ENCODE measurements at places on chromosomes 12 and 14.

- DNase-seq: no peak
Measured at GRCh38 chr14:74979029-74979428, 23.6 kb upstream of the PGF start.

DNA sequence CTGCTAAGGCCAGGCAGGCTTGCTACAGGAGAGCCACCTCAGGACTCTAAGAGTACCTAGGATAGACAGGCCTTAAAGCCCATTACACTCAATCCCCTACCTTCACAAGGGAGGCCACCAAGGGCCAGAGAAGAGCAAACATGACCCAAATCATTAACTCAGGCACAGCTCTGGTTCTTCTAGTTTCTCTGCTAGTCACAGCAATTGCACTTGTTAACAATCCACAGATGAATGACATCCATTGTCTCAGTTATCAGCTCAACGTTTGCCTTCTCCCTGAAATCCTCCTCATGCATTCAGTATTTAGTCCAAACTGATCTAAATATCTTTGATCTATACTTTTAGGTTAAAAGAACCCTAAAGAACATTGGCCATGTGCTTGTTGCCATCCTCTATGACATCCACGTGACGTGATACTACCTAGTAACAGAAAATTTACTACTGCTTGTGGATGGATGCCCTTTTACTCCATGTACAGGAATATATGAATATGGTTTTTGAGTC is 164.5 kb downstream of the STXBP6 start:
- no peak for DNase-seq

DNA sequence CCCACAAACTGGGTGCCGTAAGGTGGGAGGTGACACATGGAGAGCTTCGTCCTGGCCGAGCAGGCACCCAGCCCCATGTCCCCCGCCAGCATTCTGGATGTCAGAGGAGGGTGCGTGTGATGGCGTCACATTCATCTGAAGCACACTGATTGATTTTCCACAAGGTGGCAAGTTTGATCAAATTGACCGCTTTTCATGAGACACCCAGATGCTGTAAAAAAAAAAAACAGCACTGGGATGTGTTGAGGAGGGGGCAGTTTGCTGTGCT is 24.2 kb downstream of the SLC25A29 start:
- no peak for DNase-seq

DNA sequence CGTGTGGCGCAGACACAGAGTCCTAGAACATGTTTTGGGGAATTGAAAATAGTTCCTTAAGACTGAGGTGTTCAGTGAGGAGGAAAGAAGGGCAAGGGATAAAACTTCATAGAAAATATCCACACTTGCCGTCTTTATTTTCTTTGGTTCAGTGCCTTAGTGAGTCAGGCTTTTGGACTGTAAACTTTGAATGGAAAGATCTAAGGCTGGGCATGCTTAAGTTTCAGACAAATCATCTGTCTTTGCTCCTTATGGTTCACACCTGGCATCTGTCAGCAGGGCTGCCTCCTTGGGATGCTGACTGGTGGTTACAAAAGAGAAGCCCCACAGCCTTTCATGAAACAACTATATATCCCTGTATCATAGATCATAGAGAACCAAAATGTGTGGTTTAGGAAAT is 136.3 kb upstream of the PRICKLE1 start:
- DNase-seq: no peak

DNA sequence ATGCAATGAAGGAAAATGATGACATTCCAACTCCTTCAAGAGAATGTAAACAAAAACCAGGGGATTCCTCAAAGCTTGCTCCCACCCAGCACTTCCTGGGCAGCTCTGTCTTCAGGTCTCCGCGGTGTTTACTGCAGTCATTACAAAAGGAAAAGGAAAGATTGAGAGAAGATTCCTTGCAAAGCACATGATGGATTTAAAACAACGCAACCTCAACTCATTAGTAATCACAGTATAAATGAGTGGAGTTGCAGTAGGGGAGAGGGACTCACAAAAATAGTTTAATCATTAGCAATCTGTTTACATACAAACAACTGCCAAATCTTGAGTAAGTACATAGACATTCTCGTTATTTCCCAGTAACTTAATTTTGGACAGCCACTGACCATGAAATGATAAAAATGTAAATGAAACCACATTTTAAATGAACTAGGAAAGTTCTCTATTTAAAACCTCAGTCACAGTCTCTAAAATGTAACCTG is 49.7 kb upstream of the OVCH1 start:
- DNase-seq: no peak

DNA sequence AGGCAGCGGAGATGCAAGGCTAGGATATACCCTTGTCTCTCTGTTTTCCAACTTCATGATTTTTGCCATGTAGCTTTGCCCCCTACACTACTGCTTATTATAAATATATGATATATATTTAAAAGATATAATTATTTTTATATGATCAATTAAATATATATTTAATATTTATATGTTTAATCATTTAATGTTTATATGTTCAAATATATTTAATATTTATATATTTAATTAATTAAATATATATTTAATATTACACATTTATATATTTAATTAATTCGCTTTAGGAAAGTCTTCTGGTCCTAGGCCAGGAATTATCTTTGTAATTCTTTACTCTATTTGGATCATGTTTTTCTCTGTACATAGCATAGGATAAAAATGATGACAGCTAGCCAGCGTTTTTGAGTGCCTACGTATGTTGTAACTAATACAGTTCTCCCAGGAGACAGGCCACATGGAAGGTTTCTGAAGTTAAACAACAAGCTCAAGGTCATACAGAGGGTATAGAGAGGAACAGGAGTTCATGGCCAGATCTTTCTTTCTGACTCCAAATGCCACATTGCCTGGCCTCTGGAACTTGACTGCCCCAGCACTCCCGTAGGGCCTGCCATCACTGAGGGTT is 192.5 kb downstream of the KCNA5 start:
- no peak for DNase-seq

GRCh38 chr12:93184672-93185368 is 192.9 kb upstream of the NUDT4 start:
- DNase-seq: no peak

- peak; percentile 71 for DNase-seq
Measured at GRCh38 chr14:89794096-89794495, 160.4 kb downstream of the EFCAB11 start.

DNA sequence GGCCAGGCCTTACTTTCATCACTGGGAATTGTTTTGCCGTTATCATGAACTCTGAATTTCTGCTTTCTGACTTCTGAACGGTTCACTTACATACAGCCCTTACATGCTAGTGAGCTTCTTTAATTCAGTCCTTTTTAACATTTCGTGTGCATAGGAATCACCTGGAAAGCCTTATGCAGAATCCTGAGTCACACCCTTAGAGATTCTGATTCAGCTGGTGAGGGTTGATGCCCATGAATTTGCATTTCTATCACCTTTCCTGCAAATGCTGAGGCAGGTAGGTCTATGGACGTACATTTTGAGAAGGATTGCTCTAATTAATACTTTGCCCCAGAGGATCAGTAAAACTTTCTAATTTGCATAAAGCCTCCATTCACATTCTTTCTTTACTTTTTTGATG is 44.0 kb downstream of the PPHLN1 start:
- no peak for DNase-seq

- no peak for DNase-seq
Measured at GRCh38 chr12:63403256-63403655, 252.3 kb upstream of the AVPR1A start.

- DNase-seq: no peak
Measured at GRCh38 chr12:53170215-53170614, 10.3 kb upstream of the ZNF740 start.

Measured in ascending aorta (tissue), 2 donors.